Activated naive CD8-positive, alpha-beta T cell treated with anti-CD3 and anti-CD28 coated beads, Interleukin-2, amount 50 U/mL, for 16 hours (primary cell): ENCODE measurements at places on chromosomes 3 and 15.

GRCh38 chr3:61574854-61575253, 13.5 kb downstream of the PTPRG start:
- DNase-seq, result no peak

DNA sequence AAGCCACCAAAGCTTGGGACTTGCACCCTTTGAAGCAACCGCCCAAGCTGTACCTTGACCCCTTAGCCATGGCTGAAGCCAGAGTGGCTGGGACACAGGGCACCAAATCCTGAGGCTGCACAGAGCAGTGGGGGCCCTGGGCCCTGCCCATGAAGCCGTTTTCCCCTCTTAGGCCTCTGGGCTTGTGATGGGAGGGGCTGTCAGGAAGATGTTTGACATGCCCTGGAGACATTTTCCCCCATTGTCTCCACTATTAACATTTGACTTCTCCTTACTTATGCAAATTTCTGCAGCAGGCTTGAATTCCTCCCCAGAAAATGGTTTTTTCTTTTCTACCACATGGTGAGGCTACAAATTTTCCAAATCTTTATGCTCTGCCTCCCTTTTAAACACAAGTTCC, 522.2 kb downstream of the EDEM1 start:
- no peak for DNase-seq

GRCh38 chr15:74420193-74420905, 13.4 kb downstream of the SEMA7A start:
- DNase-seq, result no peak

- no peak for DNase-seq
These were observed 72.7 kb downstream of the CMTM8 start for GRCh38 chr3:32310918-32311839.

GRCh38 chr3:186510374-186511079, 33.7 kb downstream of the CRYGS start:
- DNase-seq, result no peak

DNA sequence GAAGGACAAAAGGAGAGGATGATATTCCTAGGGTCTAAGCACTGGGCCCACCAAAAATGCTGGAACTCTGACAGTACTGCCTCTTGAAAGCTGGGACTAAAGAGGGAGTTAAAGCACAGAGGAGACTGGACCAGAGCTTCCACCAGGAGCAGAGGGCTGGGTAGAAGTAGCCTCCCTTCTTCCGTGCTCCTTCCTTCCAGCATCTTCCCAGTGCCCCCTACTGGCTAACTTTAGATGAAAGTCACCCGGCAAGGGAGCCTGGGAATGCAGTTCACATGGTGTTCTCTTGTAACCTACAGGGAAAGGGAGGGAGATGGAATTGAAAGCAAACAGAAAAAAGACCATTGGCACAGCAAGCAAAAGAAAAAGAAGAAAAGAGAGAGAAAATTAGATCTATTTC, 106.1 kb upstream of the COL8A1 start:
- DNase-seq, result no peak

DNA sequence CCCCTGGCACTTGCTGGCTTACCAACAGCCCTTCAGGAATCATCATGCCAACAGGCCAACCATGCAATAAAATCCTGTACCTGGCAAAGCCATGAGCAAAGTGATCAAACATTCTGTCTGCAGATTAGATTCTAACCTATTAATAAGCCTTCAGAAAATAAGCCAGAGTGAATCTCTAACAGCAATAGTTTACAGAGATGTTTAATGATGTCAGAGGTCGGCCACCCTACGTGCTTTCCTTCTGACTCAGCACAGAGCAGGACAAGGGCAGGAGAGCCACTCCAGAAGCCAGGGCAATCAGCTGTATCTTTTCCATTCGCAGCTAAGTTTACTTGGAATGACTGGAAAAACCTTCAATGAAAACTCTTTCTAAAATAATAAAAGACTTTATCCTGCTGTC, 13.1 kb downstream of the COL8A1 start:
- DNase-seq, result no peak

DNA sequence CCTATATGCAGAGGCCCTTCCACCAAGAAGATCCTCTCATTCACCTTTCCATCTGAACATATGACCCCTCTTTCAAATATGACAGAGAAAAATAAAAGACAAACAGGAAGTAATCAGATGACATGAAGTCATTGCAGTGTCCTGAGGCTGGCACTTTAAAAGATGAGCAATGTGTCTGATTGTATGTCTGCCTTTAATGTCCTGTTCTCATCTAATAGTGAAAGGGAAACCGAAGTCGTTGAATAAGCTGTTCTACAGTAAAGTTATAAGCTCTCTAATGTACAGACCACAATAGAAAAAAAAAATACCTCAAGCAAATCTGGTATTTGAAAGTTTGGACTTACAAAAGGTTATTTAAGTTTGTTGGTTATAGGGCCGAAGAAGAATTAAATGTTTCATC, 243.0 kb downstream of the CLSTN2 start:
- no peak for DNase-seq

DNA sequence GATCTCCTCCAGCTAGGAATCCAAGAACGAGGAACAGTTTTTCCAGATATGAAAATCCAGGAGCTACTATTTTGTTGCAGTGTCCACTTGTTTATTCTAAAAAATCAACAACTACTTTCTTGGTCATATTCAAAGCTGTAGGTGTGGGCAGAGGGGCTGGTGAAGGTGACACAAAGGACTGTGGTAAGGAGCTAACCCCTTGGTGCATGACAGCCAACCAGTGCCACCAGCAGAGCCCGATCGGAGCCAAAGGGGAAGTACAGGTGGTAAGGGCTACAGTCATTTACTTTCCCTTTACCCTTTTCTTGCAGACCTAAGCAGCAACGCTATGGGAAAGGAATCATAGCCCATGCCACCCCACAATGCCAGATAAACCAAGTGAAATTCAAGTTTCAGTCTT, 30.7 kb downstream of the PLA1A start:
- DNase-seq, result no peak

GRCh38 chr3:116118475-116119169, 326.7 kb downstream of the LSAMP start:
- DNase-seq, result no peak

- DNase-seq, result no peak
These were observed 295.4 kb upstream of the NR2F2 start for GRCh38 chr15:96035091-96035490.

- DNase-seq, result no peak
These were observed 6.2 kb downstream of the CEMIP start for GRCh38 chr15:80785335-80785734.

GRCh38 chr15:74209997-74210671, 7.5 kb upstream of the STRA6 start:
- no peak for DNase-seq

GRCh38 chr15:75114796-75115195, 86.9 kb upstream of the C15orf39 start:
- DNase-seq, result no peak

DNA sequence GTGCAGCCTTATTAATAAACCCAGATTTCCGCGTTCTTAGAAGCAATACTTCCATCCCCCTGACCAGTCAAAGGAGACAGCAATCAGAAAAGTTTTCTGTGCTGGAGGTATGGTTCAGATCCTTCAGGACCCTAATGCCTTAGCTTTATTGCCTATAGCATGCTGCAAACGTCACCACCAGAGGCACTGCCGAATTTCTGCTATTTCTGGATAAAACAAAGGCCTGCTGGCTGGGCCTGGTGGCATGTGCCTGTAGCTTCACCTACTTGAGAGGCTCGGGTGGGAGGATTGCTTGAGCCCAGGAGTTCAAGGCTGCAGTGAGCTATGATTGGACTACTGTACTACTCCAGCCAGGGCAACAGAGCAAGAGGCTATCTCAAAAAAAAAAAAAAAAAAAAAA, 407.2 kb downstream of the FOXP1 start:
- no peak for DNase-seq

- DNase-seq, result no peak
These were observed 11.7 kb downstream of the CTXND1 start for GRCh38 chr15:80240276-80240675.

DNA sequence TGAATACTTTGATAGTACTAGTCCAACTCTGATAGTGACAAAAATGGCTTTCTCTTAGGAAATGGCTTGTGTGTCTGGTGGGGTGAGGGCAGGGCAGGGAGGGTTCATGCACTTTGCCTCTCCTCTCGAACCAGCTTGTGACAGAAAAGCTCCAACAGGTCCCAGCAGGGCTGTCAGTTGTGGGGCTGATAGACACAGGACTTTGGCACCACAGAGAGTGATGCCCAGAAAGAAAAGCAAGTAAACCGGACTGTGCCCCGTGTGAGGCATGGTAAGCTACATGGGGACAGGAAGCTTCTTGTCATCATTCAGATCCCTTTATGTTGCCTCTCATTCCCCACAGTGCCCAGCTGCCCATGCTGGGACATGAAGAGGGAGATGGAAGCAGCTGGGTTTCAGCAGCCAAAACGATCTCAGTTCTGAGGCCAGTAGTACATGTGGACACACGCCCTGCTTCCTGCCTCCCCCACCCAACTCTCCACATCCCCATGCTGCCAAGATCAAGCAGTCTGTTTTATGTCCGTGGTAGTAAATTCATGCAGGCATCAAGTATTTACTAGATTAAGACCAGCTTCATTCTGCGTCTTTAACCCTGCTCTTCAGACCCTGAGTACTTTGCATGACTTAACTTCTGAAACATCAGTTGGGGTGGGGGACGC, 29.7 kb upstream of the LIPC start:
- no peak for DNase-seq

DNA sequence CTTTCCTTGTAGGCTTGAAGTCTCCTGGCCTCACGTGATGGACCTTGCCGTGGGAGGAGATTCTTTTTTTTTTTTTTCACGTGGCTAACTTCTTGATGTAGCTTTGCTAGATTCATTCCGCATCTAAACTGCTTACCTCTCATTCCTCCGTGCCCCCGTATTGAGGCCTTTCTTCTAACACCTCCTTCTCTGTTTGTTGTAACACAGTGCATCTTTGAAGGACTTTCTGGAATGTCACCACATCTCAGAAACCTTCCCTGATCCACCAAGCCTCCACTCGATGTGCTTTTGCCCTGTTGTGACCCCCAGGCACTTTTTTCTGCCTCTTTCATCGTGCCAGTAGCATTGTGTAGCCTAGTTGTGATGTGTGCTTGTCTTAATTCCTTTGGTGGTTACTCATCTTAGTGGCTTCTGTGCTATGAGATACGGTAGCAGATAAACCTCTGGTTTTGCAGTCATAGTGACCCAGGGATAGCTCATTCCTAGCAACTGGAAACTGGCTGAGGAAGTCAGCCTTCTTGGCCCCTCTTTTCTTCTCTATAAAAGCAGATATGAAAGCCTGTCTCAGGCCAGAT, 1.6 kb upstream of the BNC1 start:
- no peak for DNase-seq

GRCh38 chr3:113158171-113158570, 53.2 kb upstream of the BOC start:
- DNase-seq, result no peak

- DNase-seq, result no peak
These were observed 50.1 kb downstream of the CFAP20DC start for GRCh38 chr3:58999774-59000160.

DNA sequence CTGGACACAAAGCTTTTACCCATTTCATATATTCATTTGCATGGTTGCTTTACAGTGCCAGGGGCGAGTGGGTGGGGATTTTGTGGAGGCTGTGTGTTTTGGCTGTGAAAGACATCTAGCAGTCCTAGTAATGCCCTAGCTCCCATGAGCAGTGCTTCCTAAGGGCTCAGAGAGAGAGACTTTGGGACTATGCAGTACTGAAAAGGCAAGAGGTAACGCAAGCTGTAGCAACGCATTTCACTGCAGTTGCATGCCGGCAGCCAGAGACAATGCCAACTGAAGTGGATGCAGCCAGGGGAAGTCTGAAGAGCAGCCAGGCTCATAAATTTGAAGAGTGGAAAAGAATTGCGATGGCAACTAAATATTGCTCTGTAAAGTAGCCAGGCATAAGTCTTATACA, 27.4 kb upstream of the ATP10A start:
- DNase-seq, result no peak

DNA sequence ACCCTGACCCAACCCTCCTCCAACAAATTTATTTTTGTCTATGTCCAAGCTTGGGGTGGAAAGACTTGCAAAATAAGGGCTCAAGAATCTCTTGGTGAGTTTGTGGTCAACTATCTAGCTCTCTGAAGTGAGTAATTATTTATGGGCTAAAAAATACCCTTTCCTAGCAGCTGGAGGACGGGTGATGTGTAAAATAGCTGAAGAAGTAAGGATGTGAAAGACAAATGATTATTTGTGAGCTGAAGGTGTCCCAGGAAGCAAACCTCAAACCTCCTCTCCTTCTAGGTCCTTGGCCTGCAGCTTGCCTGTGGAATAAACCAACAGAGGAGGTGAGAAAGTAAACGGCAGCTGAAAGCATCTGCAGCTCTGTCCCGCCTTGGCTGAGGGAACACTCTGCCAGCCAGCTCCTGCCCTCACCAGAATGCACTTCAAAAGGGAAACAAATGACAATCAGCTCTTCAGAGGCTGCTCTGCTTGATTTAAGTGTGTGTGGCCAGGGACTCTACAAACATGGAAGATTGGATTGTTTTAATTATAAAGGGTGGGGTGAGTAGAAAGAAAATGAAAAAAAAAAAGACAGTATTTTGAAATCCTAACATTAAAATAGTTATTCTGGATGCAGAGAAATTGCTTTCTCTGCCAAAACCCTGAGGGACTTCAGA, 60.3 kb downstream of the TM4SF4 start:
- DNase-seq, result no peak

GRCh38 chr3:114428044-114428595, 134.3 kb downstream of the TIGIT start:
- DNase-seq, result no peak

- no peak for DNase-seq
These were observed 2.6 kb downstream of the TNIK start for GRCh38 chr3:171457607-171458061.

GRCh38 chr3:187746442-187747281, 1.4 kb upstream of the BCL6 start:
- no peak for DNase-seq

- no peak for DNase-seq
These were observed 27.0 kb downstream of the SHQ1 start for GRCh38 chr3:72821161-72821781.

GRCh38 chr15:48928877-48929538, 34.7 kb downstream of the SHC4 start:
- DNase-seq, result no peak

GRCh38 chr15:41695750-41696436, 35.7 kb downstream of the MGA start:
- DNase-seq, result no peak

GRCh38 chr15:98391568-98391967, 256.8 kb upstream of the IGF1R start:
- no peak for DNase-seq

DNA sequence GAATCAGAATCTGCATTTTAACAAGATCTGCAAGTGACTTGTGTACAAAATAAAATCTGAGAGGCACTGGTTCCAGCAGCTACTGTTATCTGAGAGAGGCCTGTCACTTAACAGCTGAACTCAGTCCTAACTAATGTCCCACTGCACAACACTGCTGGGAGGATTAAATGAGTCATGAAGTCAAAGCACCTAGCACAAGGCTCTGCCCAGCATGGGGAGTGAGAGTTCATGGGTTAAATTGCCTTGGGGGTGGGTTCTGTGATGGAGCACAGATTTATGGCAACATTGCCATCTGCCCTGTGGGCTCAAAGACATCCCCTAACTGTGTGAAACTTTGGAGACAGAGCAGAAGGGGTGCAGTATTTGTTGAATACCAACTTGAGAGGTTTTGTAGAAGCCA, 250.9 kb downstream of the PLCL2 start:
- no peak for DNase-seq

- DNase-seq, result no peak
These were observed 9.0 kb upstream of the THRB start for GRCh38 chr3:24503616-24504113.

- DNase-seq, result no peak
These were observed 910.0 kb upstream of the ROBO1 start for GRCh38 chr3:80677796-80678195.

GRCh38 chr15:76648732-76649444, 256.3 kb downstream of the SCAPER start:
- DNase-seq, result no peak

- no peak for DNase-seq
These were observed 1717.2 kb downstream of the OTOL1 start for GRCh38 chr3:163213838-163214237.
